ENCODE measurements at places on chromosomes 1 and 21.

- no peak for DNase-seq
Observed at GRCh38 chr1:110610696-110611286, 4.6 kb upstream of the KCNA2 start.

DNA sequence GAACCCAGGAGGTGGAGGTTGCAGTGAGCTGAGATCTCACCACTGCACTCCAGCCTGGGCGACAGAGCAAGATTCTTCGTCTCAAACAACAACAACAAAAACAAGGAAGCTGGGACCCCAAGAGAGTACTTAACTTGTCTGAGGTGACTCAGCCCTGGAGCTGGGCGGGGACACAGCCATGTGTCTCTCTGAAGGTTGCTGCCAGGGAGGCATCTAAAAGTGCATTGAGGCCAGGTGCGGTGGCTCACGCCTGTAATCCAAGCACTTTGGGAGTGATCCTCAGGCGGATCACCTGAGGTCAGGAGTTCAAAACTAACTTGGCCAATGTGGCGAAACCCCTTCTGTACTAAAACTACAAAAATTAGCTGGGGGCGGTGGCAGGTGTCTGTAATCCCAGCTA, 7.7 kb downstream of the IFI6 start:
- DNase-seq: no peak

- DNase-seq: no peak
Observed at GRCh38 chr1:33369081-33369480, 48.2 kb upstream of the A3GALT2 start.

GRCh38 chr1:21254335-21254951, 35.8 kb downstream of the ECE1 start:
- peak; percentile 32 for DNase-seq

DNA sequence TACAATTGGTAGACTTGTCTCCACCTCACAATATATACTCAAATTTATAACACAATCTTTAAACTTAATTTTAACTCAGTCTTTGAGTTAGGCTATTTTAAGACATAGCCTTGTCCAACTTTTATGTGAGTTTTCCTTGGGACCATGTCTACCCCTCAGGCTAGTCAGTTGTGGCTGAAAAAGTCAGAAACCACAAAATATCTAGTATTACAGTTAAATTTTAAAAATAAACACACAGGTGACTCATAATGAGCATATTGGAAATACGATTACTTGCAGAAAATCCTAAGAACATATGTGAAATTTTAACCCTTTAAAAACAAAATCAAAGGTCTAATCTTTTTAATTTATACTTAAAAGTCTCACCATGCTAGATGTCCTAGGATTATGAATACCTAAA, 4.8 kb upstream of the ASB17 start:
- DNase-seq: no peak

DNA sequence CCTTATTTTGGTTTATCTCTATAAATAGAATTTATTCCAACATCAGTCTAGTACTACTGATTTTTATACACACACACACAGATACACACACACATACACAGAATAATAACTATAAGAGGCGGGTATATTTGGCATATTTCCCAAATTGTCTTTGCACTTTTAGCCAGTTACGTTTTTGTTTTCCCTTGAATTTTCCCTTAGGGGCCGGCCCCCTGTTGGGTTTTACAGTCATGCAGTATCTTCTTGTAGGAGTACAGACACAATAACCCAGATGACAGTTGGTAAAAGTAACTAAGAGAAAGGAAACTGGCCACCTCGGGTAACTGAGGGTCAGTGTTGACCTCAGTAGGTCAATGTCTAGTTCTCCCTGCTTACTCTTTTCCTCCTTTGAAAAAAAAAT, 50.9 kb downstream of the DISP1 start:
- no peak for DNase-seq

GRCh38 chr1:163361123-163361934, 39.6 kb downstream of the NUF2 start:
- DNase-seq: no peak

DNA sequence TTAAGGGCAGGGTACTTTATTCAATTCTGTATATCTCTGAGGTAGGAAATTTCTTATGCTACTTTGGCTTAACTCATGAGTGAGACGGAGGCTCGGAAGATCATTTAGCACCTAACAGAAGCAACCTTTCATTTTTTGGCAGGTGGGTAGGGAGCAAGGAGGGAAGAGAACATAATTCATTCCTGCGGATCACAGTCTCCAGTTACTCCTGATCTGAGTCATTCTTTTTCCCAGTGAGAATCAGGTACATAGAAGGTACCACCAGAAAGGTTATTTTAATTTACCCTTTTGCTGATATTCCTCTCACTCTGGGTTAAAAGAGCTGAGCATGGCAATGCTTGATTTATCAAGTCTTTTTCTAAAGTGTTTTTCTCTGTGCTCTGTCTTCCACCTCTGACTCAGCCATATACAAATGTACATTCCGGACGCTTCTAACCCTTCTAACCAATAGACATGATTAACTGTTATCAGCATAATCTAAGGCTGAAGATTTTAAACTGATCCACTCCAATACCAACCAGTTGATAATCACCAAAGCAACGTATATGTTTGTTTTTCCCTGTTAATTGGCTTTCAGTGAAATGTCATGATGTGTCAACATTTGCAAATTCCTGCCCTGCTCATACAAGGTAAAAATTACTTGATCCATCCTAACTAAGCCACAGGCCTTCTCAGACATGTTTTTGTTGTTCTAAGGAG, 271.7 kb downstream of the DUSP10 start:
- DNase-seq: no peak

GRCh38 chr1:205456383-205456867, 580 bp upstream of the BLACAT1 start:
- no peak for DNase-seq

DNA sequence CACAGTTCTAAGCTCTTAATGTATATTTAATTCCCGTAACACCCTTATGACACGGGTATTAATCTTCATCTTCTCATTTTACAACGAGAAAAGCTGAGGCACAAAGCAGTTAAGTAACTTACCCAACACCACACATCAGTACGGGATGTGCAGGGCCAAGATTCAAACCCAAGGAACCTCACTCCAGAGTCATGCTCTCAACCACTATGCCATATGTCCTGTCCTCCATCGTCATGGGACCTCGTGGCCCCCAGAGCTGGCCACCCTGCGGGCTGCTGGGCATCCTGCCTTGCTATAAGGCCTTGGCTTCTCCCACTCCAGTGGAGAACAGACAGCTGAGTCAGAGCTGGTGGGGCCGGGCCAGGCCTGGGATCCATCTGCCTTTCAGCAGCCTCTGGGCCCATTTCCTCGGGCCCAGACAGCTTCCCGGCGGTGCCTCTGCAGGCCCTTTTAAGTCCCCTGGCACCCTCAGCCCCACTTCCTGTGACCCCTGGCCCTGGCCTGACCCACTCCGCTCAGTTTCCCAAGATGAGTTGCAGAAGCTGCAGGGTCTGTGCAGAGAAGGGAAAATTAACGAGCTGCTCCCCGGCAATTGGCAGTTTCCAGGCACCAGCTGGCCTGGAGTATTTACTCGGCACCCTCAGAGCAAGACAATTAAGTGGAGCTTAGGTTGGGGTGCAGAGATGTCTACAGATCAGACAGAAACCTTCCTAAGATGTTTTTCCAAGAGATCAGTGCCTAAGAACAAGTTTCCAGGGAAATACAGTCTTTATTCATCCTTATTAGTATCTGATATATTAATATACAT, 98.2 kb downstream of the EPHB2 start:
- peak; percentile 61 for DNase-seq

- DNase-seq: no peak
Observed at GRCh38 chr1:222373831-222374602, 173.9 kb downstream of the HHIPL2 start.

DNA sequence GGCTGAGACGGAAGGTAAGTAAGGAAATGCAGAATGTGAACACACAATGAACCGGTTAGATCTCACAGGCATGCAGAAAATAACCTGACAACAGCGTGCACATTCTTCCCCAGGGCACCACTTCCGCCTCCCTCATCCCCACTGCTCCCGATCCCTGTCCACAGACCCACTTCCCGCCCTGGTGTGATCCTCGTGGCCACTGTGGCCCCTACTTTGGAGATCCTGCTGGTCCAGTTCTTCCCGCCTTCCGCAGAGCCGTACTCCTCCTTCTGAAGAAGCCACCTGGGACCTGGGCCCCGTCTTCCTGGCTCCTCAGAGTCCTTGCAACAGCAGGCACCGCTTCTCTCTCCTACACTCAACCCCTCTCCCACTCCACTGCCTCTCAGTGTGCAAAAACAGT, 1.4 kb upstream of the GSTM4 start:
- DNase-seq: no peak

GRCh38 chr1:204414016-204414415, 2.4 kb upstream of the PPP1R15B start:
- no peak for DNase-seq

DNA sequence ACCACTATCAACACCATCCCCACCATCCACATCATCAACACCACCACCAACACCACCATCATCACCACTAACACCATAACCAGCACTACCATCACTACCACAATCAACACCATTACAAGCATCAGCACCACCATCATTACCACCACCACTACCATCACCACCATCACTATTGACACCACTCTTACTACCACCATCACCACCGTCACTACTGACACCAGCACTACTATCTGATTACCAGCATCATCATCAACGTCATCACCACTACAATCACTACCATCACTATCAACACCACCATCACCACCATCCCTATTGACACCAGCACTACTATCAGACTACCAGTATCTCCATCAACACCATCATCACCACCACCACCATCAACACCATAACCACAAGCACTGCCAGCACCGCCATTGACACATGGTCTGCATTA, 106.1 kb upstream of the RUNX3 start:
- no peak for DNase-seq

- DNase-seq: peak; percentile 68
Observed at GRCh38 chr1:162151900-162152829, 82.7 kb downstream of the NOS1AP start.

DNA sequence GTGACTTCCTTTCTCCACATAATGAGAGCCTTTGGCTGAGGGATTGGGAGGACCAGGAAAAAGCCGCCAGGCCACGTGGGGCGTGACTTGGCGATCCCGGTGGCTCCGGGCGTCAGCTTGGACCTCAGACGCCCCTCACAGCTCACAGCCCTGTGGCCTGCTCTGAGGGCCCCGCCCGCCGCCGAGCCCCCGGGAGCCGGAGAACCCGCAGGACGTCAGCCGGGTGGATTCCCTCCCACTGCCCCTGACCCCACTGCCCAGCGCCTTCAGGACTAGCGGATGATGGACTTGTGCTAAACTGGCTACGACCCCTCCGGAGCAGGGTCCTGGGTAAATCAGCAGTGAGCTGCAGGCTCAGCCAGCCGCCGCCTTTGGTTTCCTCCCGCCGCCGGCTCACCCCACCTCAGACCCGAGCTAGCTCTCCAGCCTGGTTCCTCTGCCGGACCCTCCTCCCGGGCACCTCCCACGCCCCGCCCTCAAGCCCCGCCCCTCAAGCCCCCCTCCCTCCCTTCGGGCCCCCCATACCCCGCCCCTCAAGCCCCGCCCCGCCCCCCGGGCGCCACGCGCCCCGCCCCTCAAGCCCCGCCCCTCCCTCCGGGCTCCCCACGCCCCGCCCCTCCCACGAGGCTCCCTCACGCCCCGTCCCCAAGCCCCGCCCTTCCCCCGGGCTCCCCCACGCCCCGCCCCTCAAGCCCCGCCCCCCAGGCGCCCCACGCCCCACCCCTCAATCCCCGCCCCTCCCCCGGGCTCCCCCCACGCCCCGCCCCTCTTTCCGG, 10.0 kb upstream of the FAAP20 start:
- peak; percentile 74 for DNase-seq

DNA sequence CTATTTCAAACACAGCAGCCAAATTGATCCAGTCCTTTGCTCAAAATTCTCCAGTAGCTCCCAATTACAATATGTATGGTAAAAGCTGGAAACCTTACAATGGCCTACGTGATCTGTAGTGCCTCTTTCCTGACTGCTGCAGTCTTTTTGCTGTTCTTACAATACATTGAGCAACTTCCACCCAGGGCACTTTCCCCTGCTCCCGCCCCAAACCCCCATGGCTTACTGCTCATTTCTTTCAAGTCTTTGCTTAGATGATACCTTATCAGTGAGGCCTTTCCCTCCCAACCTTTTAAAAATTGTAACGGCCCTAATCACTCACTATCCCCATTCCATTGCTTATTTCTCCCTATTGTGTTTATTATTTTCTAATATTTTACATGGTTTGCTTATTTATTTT, 43.9 kb upstream of the APOBEC4 start:
- no peak for DNase-seq

DNA sequence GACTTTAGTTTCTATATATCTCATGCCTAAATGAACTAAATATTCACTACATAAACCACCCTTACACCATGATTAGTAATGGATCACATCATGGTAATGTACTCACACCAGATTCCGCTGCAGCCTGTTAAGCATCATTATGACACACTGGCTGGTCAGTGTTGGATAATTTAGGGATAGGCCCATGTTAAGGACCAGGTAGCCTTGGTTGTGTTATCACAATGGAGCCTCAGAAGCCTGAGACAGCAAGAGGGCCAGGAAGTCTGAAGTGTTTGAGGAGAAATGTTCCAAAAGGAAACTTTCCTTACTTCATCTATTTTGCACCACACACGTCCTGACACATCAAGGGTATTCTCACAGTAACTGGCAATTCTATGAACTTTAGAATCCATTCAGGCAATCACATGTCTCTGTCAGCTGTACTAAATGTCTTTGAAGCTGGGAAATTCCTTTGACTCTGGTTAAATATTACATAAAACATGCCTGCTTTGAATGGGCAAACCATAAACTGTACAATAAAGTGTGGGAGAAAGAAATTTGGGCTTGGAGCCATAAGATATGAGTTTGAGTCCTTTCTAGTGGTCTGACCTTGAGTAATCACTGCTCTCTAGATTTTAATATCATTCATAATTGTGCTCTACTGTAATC, 105.3 kb upstream of the DPT start:
- DNase-seq: no peak

DNA sequence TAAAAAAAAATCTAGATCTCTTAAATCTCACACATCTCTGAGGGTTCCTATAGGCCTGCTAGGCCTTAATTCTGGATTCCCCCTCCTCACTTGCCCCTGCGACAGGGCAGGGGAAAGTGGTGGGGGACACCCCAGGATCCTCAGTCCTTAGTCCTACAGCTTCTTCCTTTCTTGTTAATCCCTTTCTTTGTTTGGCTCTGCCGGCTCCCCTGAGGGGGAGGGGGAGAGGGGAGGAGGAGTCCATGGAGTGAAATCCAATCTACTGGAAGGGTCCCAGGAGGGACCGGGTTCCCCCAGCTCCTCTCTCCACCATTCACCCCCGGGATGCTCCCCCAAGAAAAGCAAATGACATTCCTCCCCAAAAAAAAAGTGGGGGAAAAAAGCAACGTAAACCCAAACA, 8.5 kb downstream of the MEX3A start:
- DNase-seq: no peak

GRCh38 chr1:31198600-31198999, 41.1 kb downstream of the NKAIN1 start:
- no peak for DNase-seq

DNA sequence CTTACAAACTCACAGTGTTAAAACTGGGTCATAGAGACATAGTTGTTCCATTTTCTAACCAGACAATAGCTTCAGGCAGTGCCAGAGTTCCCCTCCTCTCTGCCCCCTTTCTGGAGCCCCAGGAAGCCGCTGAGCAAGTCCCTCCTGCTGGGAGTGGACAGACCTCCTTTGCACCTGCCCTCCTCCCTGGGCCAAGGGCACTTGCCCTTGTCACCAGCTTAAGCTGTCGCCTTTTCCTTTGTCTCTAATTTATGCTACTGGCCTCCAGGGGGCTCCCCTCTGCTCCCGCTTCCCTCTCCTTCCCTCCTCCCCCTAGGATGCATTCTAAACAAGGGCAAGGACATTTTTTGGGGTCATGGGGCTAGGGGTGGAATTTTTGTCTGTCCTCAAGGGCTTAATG, 182.4 kb downstream of the MIS18A start:
- no peak for DNase-seq
